ENCODE measurements at places on chromosomes 2 and 18.

DNA sequence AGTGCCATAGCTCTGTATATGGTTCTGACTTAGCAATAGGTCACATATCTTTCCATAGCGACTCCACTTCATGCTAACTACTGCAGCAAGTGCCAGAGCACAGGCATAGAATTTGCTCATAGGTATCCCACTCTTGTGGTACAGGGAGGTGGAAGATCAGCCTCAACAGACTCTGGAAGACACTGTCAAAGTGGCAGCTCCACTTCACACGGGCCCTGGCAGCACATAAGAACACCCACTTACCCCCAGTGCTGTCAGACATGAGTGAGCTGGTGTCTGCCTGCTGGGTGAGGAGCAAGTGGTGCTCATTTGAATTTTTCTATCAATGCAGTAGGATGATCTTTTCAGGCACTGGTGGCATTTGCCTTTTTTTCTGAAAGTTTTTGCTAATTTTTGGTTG is 48.6 kb downstream of the BCL2L11 start:
- no peak overlapping the region for H3K4me3 ChIP-seq
- DNase-seq = no peak
- peaks cover 10% of the 10 kb centered on the region for H3K4me1 ChIP-seq
- peaks cover 79% of the 10 kb centered on the region for H3K27me3 ChIP-seq
- H3K27ac ChIP-seq = no peak overlapping the region
- H3K36me3 ChIP-seq = peaks cover 6% of the 10 kb centered on the region

DNA sequence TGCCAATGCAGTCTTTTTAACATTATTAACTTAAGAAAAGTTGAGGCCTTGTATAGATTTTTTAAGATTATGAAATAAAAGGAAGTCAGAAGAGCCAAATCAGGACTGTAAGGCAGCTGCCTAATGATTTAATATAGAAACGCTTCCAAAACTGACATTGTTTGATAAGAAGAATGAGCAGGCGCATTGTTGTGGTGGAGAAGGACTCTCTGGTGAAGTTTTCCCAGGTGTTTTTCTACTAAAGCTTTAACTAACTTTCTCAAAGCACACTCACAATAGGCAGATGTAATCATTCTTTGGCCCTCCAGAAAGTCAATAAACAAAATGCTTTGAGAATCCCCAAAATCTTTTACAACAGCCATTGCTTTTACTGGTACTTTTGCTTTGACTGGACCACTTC is 288.6 kb upstream of the FIGN start:
- H3K4me1 ChIP-seq = no peaks in the 10 kb centered on the region
- H3K36me3 ChIP-seq = no peaks in the 10 kb centered on the region
- H3K27me3 ChIP-seq = no peaks in the 10 kb centered on the region
- H3K4me3 ChIP-seq = no peak overlapping the region
- no peak overlapping the region for H3K27ac ChIP-seq

DNA sequence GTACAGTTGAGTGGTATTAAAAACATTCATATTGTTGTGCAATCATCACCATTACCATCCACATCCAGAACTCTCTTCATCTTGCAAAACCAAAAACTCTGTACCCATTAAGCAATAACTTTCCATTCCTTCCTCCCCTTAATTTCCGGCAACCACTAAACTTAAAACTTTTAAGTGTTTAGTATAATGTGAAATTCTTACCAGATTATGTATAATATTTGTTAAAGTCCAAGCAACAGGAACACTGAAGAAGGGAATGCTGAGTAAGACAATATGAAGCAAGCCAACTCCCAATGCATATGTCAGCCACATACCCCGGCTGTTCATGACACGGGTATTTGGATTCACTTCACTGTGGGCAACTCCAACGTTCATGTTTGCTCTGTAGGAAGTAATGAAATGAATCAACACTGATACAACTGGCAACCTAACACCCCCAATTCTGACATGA is 1.9 kb downstream of the ORMDL1 start:
- H3K36me3 ChIP-seq = peaks cover 32% of the 10 kb centered on the region
- DNase-seq = no peak
- H3K27me3 ChIP-seq = no peaks in the 10 kb centered on the region
- H3K27ac ChIP-seq = peak overlapping the region; percentile 90
- peaks cover 25% of the 10 kb centered on the region for H3K4me1 ChIP-seq

- H3K27me3 ChIP-seq = no peaks in the 10 kb centered on the region
- H3K27ac ChIP-seq = no peak overlapping the region
- no peaks in the 10 kb centered on the region for H3K4me1 ChIP-seq
Measured at GRCh38 chr2:176917-177316, 86.9 kb downstream of the SH3YL1 start.

DNA sequence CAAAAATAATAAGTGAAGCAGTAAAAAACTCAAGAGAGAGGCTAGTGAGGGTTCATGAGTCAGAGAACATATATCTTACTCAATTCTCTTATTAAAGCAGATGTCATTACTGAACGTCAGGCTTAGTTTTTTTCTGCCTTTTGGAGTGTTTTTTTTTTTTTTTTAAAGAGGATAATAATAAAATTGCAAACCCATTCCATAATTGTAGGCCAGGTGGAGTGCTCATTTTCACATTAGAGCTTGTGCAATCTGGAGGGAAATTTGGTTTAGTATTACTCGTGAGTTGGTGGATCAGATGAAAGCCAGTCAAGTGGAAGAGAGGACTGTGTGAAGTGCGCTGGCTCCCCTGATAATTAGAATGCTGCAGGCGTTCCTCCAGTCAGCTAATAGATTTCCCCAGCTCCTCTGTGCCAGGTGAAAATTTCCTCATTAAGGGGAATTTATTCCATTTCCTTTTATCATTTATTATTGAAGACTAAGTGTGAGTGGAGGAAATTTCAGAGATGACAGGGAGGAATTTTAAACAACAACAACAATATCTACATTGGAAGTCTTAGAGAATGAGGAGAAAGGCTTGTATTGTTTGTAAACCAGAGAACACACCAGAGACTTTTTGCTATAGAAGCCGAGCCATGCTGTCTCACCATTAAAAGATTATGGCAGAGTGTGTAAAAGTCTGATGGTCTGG is 74.6 kb downstream of the CPS1 start:
- H3K4me1 ChIP-seq = no peaks in the 10 kb centered on the region
- no peak overlapping the region for H3K27ac ChIP-seq
- H3K36me3 ChIP-seq = no peaks in the 10 kb centered on the region
- H3K4me3 ChIP-seq = no peak overlapping the region
- DNase-seq = no peak
- H3K27me3 ChIP-seq = no peaks in the 10 kb centered on the region

GRCh38 chr2:238645095-238645494 is 202.8 kb upstream of the TWIST2 start:
- no peak for DNase-seq
- H3K4me3 ChIP-seq = no peak overlapping the region
- H3K36me3 ChIP-seq = no peaks in the 10 kb centered on the region
- no peaks in the 10 kb centered on the region for H3K4me1 ChIP-seq
- no peaks in the 10 kb centered on the region for H3K27me3 ChIP-seq
- H3K27ac ChIP-seq = no peak overlapping the region

- H3K36me3 ChIP-seq = peaks cover 24% of the 10 kb centered on the region
- DNase-seq = no peak
- no peaks in the 10 kb centered on the region for H3K27me3 ChIP-seq
- peak overlapping the region; percentile 96 for H3K4me3 ChIP-seq
- peak overlapping the region; percentile 99 for H3K27ac ChIP-seq
Measured at GRCh38 chr2:85324639-85325465, 2.9 kb downstream of the TGOLN2 start.

DNA sequence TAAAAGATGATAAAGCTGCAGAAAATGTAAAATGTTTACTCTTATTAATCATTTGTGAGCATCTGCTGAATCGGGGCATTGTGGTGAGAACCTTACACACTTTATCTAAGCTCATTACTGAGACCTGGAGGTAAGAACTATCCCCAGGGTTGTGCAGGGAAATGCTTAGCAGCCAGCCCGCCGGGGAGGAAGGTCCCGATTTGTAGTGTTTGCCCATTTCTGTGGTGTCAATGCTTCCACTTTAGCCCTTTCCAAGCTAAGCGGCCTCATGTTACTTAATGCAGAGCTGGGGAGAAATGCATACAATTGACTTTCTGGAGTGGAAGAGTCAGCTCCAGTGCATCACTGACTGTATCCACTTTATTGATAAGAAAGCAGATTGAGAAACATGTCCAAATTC is 20.8 kb upstream of the KCNK3 start:
- DNase-seq = no peak
- H3K4me3 ChIP-seq = no peak overlapping the region
- H3K36me3 ChIP-seq = no peaks in the 10 kb centered on the region
- no peaks in the 10 kb centered on the region for H3K4me1 ChIP-seq

DNA sequence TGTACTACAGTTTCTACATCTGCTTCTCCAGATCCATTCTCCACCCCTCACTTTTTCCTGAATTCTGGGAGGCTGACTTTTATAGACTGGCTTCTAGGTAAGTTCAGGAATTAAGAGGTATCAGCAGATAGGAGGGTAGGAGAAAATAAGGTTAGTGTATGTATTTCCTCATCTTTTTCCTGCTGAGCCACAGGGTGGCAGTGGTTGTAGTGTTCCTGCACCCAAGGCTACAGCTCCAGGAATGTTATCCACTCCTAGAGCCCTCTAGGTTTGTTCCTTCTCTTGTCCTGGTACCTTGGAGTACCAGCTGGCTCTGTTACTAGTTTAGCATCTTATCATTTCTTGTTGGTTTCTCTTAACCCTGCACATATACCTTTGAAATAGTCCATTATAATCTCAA is 40.7 kb upstream of the C2orf66 start:
- DNase-seq = no peak
- H3K27ac ChIP-seq = no peak overlapping the region
- no peak overlapping the region for H3K4me3 ChIP-seq

DNA sequence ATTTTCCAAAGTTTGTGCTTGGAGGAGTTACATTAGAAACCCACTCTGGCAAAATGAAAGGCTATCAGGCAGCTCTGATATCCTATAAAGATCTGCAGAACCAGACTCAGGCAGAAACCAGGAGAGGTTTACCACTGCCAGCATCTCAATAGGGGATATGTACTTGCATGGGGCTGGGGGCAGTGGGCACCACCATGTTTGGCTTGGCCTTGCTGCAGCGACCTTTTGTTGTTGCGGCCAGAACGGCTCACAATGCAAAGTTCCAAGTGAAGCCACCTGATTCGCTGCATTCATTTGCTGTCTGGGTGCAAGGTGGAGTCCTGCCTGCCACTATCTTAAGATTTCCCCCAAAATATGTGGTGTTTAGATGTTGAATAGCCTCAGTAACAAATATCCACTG is 81.3 kb downstream of the COPS8 start:
- H3K4me3 ChIP-seq = no peak overlapping the region
- H3K27me3 ChIP-seq = peaks cover 2% of the 10 kb centered on the region
- no peak overlapping the region for H3K27ac ChIP-seq
- H3K36me3 ChIP-seq = no peaks in the 10 kb centered on the region

- DNase-seq = no peak
- peaks cover 23% of the 10 kb centered on the region for H3K4me1 ChIP-seq
- H3K27ac ChIP-seq = no peak overlapping the region
Measured at GRCh38 chr2:23453836-23454460, 69.0 kb downstream of the KLHL29 start.

- H3K36me3 ChIP-seq = no peaks in the 10 kb centered on the region
- H3K27me3 ChIP-seq = no peaks in the 10 kb centered on the region
- peaks cover 8% of the 10 kb centered on the region for H3K4me1 ChIP-seq
- H3K4me3 ChIP-seq = peak overlapping the region; percentile 79
Measured at GRCh38 chr18:59139291-59139614, 431 bp upstream of the SEC11C start.

- H3K36me3 ChIP-seq = no peaks in the 10 kb centered on the region
- peak overlapping the region; percentile 34 for H3K27ac ChIP-seq
- H3K27me3 ChIP-seq = no peaks in the 10 kb centered on the region
- peak; percentile 66 for DNase-seq
- H3K4me3 ChIP-seq = peak overlapping the region; percentile 66
Measured at GRCh38 chr2:33457556-33458247, 18.7 kb upstream of the RASGRP3 start.

DNA sequence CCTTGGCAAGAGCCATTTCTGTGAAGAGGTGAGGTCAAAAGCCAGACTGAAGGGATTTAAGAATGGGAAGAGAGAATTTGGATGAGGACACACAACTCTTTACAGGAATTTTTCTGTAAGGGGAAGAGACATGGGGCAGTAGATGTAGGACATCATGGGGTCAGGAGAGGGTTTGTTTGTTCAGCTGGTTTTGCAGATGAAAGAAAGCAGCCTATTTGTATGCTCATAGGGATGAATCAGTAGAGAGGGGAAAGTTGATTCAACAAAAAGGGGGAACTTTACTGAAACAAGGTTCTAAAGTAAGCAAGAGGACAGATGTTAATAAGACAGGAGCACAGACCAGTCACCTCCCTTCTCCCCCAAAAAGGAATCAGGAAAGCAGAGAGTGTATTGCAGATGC is 11.2 kb downstream of the SCG2 start:
- no peaks in the 10 kb centered on the region for H3K27me3 ChIP-seq
- H3K36me3 ChIP-seq = no peaks in the 10 kb centered on the region
- no peak overlapping the region for H3K4me3 ChIP-seq
- no peak for DNase-seq

DNA sequence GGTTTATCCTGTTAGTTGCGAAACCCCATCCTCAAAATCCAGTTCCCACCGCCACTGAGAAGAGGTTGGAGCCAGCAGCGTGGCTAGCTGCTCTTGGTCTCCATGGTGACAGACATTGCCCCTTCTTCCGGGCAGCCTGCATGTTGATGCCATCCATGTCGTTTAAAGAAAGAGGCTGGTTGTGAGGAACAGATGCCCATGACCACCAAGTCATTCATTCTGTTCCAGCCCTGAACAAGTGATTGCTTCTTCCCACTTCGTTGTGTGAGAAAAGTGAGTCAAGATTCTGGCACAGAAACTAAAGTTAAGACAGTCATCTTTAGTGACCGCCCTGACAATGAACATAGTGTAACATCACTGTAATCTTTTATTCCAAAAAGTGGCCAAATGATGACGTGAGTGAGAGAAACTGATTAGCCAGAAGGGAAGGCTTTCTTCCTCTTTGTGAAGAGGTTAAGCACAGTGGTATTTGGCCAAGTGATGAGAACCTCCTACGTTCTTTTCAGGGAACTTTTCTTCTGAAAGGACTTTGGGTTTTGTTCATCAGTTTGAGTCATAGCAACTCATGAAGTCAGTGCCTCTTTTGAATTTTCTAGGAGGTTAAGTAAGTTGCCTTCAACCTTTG is 272.5 kb downstream of the GALR1 start:
- H3K4me3 ChIP-seq = no peak overlapping the region
- no peaks in the 10 kb centered on the region for H3K4me1 ChIP-seq
- DNase-seq = no peak
- no peaks in the 10 kb centered on the region for H3K36me3 ChIP-seq

- H3K4me1 ChIP-seq = no peaks in the 10 kb centered on the region
- H3K27ac ChIP-seq = no peak overlapping the region
- DNase-seq = no peak
- H3K27me3 ChIP-seq = no peaks in the 10 kb centered on the region
- no peaks in the 10 kb centered on the region for H3K36me3 ChIP-seq
Measured at GRCh38 chr2:16186661-16187481, 246.5 kb downstream of the MYCN start.

GRCh38 chr18:55206927-55207326 is 247.7 kb upstream of the CCDC68 start:
- H3K4me3 ChIP-seq = no peak overlapping the region
- no peaks in the 10 kb centered on the region for H3K36me3 ChIP-seq
- no peaks in the 10 kb centered on the region for H3K4me1 ChIP-seq
- no peaks in the 10 kb centered on the region for H3K27me3 ChIP-seq

GRCh38 chr18:58960508-58960907 is 95.8 kb downstream of the ZNF532 start:
- DNase-seq = no peak
- H3K27me3 ChIP-seq = no peaks in the 10 kb centered on the region
- H3K27ac ChIP-seq = no peak overlapping the region
- H3K4me1 ChIP-seq = no peaks in the 10 kb centered on the region

- peaks cover 7% of the 10 kb centered on the region for H3K4me1 ChIP-seq
- H3K36me3 ChIP-seq = no peaks in the 10 kb centered on the region
- no peak for DNase-seq
- H3K27ac ChIP-seq = no peak overlapping the region
Measured at GRCh38 chr2:127679680-127680361, 4.5 kb upstream of the LIMS2 start.

All from common myeloid progenitor, CD34-positive (primary cell).